Activated T-cell treated with anti-CD3 and anti-CD28 coated beads, Interleukin-2, amount 50 U/mL, for 72 hours (primary cell): ENCODE measurements at places on chromosomes 6 and 20.
A peak's percentile ranks its signal among the peaks of the same experiment; 100 is the strongest.

- peak; percentile 59 for DNase-seq
Measured at GRCh38 chr6:142566628-142567396, 265.0 kb downstream of the ADGRG6 start.

- DNase-seq, result peak; percentile 47
Measured at GRCh38 chr6:16700202-16700915, 60.9 kb downstream of the ATXN1 start.

DNA sequence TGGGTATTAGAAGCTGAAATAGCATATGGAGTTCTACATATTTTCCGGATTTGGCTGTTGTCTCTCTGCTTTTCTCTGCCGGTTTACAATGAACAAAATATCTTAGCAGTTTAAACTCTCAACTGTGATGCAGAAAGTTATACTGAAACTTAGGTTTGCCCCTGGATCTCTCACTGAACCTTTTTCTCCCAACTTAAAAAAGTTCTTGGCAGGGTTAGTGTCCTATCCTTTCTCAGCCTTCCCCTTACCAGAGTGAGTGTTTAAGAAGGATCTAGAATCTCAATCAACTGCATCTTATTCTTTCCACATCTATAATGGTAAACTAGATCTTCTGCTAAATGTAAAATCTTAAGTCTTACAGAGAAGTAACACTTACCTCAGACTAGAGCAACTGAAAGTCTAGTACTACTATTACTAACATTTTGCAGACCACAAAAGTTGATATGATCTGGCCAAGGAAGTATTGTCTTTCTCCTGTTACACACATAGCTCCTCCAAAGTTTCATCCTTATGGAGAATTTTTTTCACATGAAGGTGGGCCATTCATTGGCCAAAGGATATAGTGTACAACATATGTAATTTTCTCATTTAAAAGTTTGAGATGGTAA lies 392.3 kb upstream of the RUNX2 start:
- DNase-seq, result no peak

DNA sequence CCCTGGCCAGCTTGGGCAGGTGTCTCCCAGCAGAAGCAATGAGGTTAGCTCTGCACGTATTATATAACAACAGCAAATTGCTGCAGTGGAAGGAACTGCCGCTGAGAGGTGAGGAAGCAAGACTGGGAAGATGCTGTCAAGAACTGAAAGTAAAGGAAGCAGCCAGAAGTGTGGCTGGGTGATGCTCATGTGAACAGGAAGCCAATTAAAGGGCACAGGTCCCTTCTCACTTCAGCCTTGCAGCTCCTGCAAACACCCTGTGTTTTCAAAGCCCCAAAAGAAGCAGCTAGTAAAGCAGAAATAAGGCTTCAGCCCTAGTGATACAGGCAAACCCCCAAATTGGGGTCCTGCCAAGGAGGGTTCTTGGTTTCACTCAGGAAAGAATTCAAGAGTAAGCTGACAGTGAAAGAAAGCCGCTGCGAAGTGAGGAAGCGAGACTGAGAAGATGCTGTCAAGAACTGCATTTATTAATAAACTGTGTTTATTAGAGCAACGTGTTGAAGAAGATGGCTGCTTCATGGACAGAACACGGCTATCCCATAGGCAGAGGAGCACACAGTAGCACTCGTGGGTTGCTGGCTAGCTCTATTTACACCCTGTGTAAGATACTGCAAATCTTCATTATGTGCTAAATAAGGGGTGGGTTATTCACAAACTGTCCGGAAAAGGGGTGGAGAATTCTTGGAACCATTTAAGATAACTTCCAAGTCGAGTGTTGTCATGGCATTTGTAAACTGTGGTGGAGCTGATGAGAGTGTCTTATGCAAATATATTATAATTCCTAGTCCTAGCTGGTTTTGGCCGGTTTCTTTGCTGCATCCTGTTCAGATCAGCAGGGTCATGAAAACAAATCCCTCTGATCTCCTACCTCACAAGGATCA lies 152.2 kb downstream of the LINC00237 start:
- DNase-seq, result no peak

- DNase-seq, result no peak
Measured at GRCh38 chr6:3317741-3318211, 59.0 kb downstream of the PSMG4 start.

DNA sequence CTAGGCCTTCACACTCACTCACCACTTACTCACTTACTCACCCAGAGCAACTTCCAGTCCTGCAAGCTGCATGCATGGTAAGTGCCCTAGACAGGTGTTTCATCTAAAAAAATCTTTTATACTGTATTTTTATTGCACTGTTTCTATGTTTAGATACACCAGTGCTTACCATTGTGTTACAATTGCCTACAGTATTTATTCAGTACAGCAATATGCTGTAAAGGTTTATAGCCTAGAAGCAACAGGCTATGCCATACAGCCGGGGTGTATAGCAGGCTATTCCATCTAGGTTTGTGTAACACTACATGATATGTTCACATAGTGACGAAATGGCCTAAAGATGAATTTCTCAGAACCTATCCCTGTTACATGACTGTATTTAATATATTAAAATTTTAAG lies 37.1 kb upstream of the KCNK5 start:
- no peak for DNase-seq
